Right atrium auricular region (tissue), 2 donors: ENCODE measurements at places on chromosomes 4 and X.

GRCh38 chr4:25184056-25184455 is 23.8 kb upstream of the SEPSECS start:
- no peak for DNase-seq

DNA sequence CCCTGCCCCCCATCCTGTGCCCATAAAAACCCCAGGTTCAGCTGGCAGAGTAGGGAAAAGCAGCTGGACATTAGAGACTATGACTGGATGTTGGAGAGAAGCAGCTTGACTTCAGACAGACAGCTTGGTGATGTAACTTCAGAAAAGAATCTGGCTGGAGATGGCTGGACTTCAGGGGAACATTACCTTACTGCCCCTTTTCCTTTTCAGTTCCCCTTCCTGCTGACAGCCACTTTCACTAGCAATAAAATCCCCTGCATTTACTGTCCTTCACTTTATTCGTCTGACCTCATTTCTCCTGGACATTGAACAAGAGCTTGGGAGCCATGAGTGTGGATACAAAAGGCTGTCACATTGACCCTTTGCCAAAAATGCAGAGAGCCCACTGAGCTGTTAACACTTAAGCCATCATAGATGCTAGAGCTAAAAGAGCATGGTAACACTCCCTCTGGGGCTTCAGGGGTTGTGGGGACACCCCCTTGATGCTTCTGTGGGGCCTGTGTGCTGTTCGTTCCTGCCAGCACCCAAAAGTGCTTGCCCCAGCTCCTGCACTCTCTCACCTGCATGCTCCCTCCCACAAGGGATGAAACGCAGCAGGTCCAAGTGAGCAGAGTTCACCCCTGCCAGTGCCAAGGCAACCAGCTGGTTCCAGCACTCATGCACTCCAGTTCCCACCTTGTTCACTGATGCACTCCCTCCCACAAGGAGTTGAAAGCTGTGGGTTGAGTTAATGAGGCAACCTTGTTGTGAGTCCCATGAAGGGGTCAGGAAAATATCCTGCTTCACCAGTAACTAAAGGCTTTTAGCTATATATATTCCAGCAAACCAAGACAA is 263.8 kb upstream of the NDST3 start:
- DNase-seq, result no peak

- DNase-seq, result no peak
Observed at GRCh38 chr4:98046665-98047064, 96.6 kb downstream of the STPG2 start.

GRCh38 chr4:79585834-79586233 is 177.8 kb upstream of the GK2 start:
- no peak for DNase-seq

DNA sequence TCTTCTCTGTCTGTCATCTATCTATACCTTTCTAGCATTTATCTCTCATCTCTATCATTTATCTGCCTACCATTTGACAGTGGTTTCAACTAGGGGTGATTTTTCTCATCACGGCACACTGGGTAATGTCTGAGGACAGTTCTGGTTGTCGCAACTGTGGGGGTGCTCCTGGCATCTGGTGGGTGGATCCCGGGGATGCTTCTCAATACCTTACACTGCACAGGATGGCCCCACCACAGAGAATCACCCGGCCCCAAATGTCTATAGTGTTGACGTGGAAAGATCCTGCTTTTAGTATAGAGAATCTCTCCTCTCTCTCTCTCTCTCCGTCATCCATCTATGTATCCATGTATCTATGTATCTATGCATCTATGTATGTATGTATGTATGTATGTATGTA is 7.2 kb downstream of the P2RY8 start:
- no peak for DNase-seq

- DNase-seq, result no peak
Observed at GRCh38 chrX:42054256-42054655, 130.9 kb upstream of the CASK start.

- no peak for DNase-seq
Observed at GRCh38 chr4:14035076-14035475, 407.6 kb upstream of the BOD1L1 start.

GRCh38 chr4:53781629-53782457 is 190.6 kb upstream of the LNX1 start:
- no peak for DNase-seq

DNA sequence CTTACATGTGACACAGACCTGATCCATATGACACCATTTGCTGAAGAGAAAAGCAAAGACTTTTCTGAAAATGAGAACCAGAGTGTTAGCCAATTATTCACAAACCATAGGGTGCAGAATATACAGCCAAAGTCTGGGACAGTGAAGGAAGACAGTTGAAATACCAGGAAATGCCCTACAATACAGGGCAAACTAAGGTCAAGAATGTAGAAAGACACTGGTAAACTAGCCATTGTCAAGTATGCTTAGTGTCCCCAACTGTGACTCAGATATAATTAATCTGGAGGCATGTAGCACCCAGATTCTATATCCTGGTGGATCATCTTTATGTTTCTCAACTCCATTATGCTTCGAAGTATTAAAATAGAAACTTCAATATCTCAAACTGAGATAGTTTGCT is 200.9 kb upstream of the FSTL5 start:
- DNase-seq, result no peak

GRCh38 chrX:24988314-24988713 is 27.5 kb downstream of the ARX start:
- no peak for DNase-seq

DNA sequence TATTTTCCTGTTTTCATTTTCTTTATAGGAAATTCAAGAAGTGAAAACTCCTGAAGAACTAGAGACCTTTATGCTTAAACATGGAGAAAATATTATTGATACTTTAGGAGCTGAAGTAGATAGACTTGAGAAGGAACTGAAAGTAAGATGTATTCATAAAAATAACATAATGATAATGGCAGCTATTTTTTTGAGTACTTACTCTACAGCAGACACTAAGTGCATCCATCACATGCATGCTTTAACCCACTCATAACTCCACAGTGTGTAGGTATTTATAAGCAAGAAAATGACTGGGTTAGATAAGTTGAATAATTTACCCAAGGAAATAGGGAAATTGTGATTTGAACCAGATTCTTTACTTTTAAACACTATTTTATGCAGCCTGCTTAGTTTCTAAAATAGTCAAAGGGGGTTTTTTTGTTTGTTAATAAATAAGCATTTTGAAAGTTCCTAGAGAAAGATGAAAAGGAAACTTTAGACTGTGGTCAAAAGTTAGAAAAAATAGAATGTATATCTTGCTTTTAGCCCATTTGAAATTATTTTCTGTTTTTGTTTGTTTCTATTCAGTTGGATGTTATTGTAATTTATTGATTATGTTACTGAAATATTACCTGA is 74.2 kb downstream of the BEND4 start:
- no peak for DNase-seq

DNA sequence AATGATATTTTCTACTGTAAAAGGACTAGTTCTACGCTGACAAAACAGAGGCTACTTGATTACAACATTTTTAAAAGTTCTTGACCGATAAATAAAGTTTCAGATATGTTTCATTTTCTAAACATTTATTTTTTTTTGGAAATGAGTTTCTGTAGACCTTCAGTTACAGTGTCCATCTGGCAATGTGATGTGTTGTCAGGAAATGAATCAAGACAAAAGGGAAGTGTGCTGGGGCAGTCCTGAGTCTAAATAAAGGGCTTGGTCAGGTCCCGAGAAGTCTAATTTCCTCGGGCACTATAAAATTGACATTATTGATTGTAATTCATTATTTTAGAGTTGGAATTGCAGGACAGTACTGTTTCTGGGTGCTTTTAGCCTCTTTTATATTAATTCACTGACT is 57.0 kb upstream of the FTHL17 start:
- no peak for DNase-seq
